ENCODE measurements at places on chromosomes 1 and 21. TPM values are rescaled to one million over a fixed set of nuclear protein-coding genes. Genes with fewer than 3 reads are reported as not detected.

The FAAH gene
- 0.30 TPM for total RNA-seq

The NUF2 gene
- 32.0 TPM for total RNA-seq

The ZCCHC17 gene
- 38.0 TPM for total RNA-seq

The CELA2B gene
- total RNA-seq = not detected

The OR2T29 gene
- total RNA-seq = not detected

The S100A14 gene
- total RNA-seq = not detected
